ENCODE measurements at places on chromosomes 4 and X.

- DNase-seq = no peak
These were observed 453.0 kb downstream of the CENPC start for GRCh38 chr4:67092351-67092750.

DNA sequence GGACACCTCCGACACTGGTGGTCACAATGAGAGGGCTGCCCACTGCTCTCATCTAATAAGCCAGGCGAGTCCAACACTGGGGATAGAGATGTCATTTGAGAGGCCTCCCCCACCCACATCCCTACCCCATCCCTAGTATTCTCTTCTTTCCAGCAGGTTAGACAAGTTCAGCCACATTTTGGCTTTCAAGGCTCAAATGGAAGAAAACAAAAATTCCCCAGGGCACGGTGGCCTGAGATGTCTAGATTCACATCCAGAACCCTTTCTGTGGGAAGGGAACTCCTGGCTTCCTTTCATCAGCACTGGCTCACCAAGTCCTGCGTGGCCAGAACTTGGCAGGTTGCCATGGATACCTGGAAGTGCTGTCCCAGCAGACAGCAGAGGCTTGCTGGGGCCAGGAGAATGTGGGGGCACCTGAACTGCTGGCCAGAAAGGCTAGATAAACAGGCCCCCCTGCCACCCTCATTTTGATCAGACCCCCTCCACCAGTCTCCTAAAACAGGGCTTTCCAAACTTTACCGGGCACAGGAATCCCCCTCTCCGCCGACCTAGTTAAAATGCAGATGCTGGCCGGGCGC lies 1.3 kb upstream of the NYX start:
- no peak for DNase-seq

GRCh38 chr4:168585168-168586091 lies 88.6 kb downstream of the PALLD start:
- no peak for DNase-seq

- no peak for DNase-seq
These were observed 54.1 kb upstream of the WDR17 start for GRCh38 chr4:176011529-176011928.

DNA sequence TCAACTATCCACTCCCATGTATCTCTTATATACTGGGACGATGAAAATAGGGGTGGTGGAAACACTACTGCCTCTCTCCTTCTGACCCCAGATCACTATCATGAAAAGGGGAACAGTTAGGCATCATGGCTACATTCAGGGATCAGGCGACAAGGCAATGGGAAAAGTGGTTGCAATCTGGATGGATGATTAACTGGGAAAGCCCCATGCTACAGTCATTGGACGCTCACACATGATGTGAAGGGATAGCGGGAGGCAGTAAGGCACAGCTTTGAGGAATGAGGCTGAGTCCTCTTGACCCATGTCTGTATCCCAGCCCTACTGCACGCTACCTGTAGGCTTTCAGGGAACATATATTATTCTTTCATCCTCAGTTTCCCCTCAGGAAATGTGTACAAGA lies 10.2 kb downstream of the GASK1B start:
- no peak for DNase-seq

- DNase-seq = no peak
These were observed 49.7 kb upstream of the ANKRD17 start for GRCh38 chr4:73308286-73308685.

- DNase-seq = no peak
These were observed 558.0 kb downstream of the STPG2 start for GRCh38 chr4:97585274-97585673.

DNA sequence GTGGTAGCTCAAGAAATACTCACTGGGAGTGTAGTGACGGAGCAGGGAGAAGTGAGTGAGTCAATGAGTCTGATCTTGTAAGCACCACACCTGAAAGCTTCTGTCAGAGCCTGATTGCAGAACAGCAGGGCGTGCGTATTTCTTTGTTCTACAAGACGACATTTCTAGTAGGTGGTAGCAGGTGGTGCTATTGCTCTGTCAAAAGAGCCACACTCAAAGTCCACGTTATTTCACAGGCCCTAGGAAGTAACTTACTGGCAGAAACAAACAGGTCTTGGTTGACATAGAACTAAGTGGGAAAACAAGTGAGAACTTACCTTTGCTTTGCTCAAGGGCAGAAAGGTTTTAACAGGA lies 46.4 kb upstream of the SPRY1 start:
- no peak for DNase-seq

DNA sequence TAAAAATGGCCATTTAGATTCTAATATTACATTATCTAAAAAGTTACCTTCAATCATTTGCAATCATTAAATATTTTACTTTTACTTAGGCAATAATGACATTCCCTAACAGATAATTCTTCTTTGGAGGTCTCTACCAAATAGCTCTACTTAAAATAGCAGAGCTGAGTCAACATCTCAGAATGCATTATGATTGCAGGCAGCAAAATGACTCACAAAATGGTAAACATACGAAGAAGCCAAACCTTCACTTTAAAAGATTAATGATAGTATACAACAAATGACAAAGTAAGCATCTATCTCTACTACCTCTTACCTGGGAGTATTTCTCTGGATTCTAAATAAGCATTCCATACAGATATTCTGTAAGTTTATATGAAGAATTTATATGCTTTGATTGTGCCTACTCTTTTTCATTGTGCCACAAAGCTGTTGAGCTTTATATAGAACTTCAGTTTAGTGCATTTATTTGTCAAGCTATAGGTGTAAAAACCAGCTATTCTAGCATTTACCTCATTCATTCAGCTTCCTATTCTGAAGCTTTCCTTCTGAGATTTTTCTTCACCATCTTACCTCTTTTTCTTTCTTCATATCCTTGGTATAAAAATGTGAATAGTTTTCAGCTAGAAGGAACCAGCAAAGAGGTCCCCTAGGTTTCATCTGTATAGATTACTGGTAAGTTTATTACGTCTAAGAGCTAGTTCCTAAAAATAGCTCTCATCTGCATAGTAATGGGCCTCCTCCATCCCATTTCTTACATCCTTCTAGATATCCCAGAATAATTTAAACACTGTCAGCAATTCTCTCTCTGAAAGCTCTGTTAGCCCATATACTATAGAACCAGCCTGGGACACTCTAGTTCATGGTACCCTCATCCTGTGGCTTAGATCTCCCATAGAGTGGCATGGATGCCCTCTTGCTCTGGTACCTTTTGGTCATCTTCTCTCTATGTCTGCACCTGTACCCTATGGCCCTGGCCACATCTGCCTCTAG lies 17.2 kb upstream of the SPCS3 start:
- no peak for DNase-seq

- DNase-seq = peak; percentile 20
These were observed 2.3 kb downstream of the ZNF827 start for GRCh38 chr4:145936142-145936996.

- DNase-seq = no peak
These were observed 669 bp downstream of the IRF2 start for GRCh38 chr4:184473499-184474262.

- no peak for DNase-seq
These were observed 12.9 kb downstream of the TMEM184C start for GRCh38 chr4:147629783-147630730.

DNA sequence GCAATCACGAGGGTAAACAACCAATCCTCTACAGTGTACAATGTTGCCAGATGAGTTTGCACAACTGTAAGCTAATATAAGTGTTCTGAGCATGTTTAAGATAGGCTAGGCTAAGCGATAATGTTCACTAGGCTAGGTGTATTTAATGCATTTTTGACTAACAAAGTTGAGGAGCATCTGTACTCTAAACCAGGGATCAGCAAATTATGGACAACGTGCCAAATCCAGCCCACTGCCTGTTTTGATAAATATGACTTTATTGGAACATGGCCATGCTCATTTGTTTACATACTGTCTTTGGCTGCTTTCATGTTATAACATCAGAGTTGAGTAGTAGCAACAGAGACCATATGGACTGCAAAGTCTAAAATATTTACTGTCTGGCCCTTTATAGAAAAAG lies 46.3 kb upstream of the ARHGEF6 start:
- no peak for DNase-seq

GRCh38 chrX:155434906-155435743 lies 23.3 kb downstream of the F8A3 start:
- DNase-seq = no peak

GRCh38 chrX:154333837-154334271 lies 38.3 kb downstream of the TKTL1 start:
- no peak for DNase-seq

DNA sequence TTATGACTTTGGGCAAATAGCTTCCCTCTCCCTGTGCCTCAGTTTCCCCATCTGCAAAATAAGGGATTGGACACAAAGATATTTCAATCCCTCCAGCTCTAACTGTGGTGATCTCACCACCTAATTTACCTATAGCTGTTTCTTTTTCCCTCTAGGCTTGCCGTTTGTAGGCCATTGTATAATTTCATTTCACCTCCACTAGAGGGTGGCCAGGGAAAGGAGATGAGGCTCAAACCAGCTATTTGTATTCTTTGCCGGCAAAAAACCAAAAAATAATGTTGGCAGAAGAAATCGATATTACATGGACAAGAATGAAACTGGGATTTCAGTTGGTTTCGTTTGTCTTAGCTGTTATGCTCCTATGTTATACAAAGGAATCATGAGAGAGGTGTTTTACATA lies 36.1 kb upstream of the DOCK11 start:
- DNase-seq = no peak

DNA sequence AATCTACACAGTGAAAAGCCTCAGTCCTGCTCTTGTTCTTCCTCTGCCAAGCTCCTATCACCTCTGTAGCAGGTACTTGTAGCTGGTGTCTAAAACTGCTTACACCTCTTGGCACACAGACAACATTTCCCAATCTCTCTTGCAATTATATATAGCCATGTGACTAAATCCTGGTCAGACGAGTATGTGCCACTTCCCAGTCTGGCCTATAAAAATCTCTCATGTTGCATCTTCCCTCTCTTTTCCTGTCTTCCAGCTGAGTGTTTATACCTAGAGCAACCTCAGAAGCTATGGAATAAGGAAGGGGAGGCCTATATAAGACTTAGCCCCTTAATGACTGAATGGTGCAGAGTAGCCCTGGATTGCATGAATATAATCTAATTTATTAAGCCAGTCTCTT lies 105.8 kb downstream of the RNF150 start:
- DNase-seq = no peak

GRCh38 chr4:94447754-94448411 lies 3.9 kb upstream of the PDLIM5 start:
- DNase-seq = no peak

DNA sequence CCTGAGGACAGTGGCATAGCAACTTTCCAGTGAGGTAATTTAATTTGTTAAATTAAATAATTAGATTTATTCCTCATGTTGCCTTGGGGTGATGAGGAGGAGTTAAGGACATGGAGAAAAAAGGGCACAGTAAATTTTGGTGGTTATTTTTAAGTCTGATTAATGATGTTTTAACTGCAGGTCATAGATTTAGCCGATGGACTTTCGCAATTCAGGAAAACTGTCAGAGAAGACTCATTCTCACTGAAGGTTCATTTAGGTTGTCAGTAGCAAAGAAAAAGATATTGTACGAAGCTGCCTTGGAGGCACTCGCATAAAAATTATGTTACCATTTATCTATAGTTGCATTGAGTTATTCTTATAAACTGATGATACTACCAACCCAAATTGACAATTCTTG lies 164.2 kb upstream of the PITX2 start:
- DNase-seq = no peak

DNA sequence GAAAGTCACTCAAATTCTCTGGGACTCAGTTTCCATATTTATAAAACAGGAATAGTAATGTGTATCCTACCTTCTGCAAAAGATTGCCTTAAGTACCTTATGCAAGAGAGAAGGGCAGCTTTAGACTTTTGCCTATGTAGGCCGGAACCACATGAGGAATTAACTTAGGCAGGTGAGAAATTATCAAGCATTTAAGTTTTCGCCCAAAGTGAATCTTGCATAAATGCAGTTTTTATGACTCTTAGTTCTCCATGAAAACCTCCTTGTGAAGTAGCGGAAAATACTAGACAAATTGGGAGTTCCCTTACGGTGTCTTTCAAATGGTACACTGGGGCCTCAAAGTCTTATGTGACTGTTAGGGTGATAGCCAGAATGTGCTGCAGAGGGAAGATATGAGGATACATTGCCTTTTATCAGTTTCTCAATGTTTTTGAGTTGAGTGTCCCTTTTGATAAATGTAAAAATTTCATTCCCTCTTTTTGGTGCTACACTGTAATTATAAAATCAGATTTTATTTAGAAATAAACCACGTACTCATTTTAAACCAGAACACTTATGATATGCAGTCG lies 2.6 kb downstream of the SH2D1A start:
- no peak for DNase-seq

GRCh38 chr4:4901877-4902276 lies 42.4 kb downstream of the MSX1 start:
- no peak for DNase-seq

- no peak for DNase-seq
These were observed 715.4 kb upstream of the HS3ST1 start for GRCh38 chr4:12144051-12144450.

DNA sequence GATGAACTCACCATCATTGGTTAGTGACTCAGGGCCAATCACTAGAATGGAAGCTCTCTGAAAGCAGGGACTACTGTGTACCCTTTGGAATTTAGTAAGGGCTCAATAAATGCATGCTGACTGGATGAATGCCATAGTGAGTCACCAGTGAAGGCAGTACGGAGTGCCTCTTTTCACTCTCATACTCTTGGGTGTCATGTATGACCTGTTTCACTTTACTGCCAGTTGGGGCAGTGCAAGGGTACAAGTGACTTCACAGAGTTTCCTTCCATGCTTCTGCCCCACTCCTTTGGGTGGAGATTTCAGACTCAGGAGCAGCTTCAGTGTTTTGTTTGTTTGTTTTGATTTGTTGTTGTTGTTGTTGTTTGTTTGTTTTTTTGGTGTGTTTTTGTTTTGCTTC lies 57.7 kb downstream of the SOX3 start:
- DNase-seq = no peak
